ENCODE measurements at places on chromosomes 3 and 15.
A peak's percentile ranks its signal among the peaks of the same experiment; 100 is the strongest.

- DNase-seq = no peak
These were observed 436.8 kb upstream of the CNTN4 start for GRCh38 chr3:1661839-1662238.

GRCh38 chr3:94561094-94561493 lies 498.2 kb downstream of the NSUN3 start:
- no peak for DNase-seq

DNA sequence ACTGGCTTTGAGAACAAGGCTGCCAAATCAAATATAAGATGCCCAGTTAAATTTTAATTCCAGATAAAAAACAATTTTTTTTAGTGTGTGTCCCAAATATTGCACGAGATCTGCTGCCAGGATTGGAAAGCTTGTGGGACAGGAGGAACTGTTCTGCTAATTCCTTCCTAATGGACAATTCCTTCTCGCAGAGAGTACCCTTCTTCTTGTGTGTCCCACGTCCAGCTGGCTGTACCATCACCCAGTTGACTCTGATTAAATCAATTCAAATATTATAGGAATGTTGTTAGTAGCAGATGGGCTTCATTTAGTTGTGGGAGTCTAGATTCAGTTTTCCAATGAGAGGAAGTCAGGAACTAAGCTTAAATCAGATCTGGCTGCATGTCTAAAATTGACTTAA lies 347.9 kb upstream of the ATP10A start:
- no peak for DNase-seq

DNA sequence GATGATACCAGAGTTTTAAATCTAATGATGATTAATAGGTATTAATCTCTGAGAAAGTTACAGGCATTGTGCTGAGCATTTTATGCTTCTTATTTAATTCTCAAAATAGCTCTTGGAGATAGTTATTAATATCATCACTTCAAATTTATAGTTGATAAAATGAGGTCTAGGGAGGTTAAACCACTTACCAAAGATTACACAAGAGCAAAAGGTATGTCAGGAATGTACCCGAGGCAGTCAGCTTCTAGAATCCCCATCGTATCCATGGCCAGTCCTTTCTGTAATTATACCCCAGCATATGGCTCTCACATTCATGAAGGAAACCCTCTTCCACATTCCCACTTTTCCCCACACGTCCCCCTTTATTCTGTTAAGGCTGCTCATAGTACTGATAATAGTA lies 421.3 kb downstream of the PYDC2 start:
- no peak for DNase-seq

- DNase-seq = no peak
These were observed 54.7 kb upstream of the KLF13 start for GRCh38 chr15:31271711-31272557.

GRCh38 chr3:161070252-161070930 lies 34.8 kb downstream of the B3GALNT1 start:
- no peak for DNase-seq

- DNase-seq = no peak
These were observed 559 bp downstream of the SENP5 start for GRCh38 chr3:196868297-196868661.

GRCh38 chr3:11717768-11718636 lies 74.3 kb upstream of the VGLL4 start:
- DNase-seq = no peak

DNA sequence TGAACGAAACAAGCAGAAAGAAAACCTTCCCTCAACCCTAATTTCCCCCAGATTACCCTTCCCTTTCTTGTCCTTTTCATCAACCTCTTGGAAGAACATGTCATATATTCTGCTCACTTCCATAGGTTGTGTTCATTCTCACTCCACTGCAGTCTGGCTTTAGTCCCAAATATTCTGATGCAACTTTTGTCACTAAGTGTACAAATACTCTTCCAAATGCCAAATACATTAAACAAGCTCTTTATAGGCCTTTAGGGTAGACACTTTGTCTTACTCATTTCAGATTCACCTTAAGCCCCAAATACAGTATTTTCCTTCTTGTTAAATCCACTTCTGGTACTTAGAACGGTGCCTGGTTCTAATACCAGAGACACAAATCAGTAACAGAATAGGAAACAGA lies 406.5 kb upstream of the CDIN1 start:
- no peak for DNase-seq

DNA sequence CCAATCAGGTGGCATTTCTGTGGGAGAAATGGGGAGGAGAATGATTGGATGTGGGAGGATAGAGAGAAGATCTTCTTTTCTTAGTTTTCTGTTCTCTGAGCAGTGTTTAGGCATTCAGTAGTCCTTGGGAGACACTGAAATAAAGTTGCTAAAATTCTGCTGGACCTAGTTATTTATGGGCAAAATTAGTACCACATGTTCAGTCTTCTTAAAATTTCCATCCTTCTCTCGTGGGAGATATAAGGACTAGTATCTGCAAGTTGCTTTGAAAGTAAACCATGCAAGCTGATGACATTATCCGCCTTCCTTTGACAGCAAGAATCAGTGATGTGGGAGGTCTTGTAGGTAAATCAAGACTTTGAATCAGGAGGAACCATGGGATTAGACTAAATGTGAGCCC lies 19.9 kb upstream of the CHST2 start:
- no peak for DNase-seq

DNA sequence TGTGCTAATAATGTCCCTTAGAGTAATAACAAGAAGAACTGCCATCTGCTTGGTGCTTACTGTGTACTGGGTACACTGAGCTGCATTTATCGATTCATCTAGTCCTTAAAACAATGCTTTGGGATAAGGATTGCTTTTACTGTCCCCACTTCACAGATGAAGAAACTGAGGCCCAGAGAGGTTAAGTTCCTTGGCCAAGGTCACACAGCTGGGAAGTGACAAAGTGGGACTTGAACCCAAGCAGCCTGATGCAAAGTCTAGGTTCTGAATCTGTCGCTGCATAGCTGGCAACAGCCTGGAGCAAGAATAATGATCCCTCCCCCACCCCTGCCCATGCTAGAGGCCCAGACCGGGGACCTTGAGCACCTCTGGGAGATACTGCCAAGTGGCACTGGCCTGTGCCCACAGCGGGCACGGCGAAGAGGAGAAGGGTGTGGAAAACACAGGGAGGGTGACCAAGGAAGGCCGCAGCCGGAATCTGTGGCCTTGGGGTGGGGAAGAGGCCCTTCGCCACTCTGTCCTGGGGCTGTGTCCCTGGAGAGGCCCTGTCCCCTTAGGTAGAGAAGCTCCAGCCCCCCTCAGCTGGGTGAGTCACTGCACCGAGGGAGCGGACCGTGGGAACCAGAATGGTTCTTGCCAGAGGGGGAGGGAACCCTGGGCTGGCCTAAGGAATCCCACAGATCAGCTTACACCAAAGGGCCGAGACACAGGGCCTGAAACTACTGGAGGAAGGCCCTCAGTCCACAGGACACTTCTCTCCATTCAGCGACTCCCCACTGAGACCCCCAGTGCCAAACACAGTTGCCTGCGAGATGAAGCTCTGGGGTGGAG lies 3.5 kb downstream of the PLXND1 start:
- peak; percentile 95 for DNase-seq

DNA sequence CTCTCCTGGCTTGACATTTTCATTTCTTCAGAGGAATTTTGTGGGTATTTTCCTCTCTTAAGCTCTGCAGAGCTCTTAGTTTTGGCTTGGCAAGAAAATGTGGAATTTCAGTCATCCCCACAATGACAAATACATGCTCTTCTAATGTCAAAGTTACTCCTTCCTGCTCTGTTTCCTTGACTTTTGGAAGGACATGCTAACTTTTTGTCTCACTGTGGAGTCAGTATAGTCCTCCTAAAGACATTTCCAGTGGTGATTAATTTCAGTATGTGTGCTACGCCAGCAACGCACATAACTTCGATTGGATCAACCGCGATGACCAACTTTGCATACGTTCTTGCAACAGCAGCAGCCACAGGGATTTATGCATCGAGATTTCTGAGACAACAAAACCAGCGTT lies 13.3 kb downstream of the EBLN2 start:
- no peak for DNase-seq

DNA sequence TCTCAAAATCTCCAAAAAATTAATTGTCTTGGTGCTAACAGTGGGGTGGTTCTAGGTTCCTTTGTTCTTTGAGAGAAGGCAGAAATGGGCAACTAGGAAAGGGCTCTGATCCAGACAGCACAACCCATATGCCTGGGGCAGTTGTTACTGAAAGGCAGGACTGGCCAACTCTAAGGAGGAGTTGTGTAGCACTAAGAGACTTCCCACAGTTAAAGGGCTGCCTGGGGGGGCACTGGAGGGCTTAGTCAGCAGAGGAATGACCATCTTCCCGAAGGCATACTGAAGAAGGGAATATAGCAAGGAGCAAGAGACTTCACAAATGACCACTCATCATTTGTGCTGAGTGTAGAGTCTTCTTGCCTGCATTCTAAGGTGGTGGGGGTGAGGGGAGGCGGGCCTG lies 15.8 kb downstream of the ILDR1 start:
- DNase-seq = no peak

DNA sequence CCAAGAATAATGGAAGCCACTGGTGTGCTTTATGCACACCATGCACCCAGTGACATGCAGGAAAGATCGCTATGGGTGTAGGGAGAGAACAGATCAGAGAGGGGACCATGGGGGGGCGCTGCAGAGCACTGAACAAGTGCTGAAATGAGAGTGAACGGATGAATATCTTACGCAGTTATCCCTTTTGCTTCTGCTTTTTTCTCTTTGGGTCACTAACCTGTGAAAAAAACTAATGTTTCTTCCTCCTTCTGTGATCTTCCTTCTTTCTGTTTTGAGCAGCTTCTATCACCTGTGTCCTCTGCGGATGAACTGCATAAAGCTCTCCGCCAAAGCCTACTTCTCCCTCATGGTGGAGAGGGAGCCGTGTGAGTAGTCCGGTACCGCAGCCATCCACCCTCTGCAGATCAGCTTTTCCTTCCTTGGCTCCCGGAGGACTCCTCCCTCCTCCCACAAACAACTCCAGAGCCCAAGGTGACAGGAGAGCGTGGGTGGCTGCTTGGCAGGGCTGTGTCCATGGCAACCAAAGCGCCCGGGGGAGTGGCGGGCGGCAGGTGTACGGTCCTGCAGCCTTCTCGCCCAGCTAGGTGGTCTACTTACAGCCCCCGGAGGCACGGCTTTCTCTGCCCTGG lies 106.2 kb downstream of the DGKG start:
- DNase-seq = no peak

- peak; percentile 60 for DNase-seq
These were observed 110.9 kb downstream of the ASB7 start for GRCh38 chr15:100713163-100713867.

- DNase-seq = no peak
These were observed 549.2 kb upstream of the TBL1XR1 start for GRCh38 chr3:177746337-177746933.

DNA sequence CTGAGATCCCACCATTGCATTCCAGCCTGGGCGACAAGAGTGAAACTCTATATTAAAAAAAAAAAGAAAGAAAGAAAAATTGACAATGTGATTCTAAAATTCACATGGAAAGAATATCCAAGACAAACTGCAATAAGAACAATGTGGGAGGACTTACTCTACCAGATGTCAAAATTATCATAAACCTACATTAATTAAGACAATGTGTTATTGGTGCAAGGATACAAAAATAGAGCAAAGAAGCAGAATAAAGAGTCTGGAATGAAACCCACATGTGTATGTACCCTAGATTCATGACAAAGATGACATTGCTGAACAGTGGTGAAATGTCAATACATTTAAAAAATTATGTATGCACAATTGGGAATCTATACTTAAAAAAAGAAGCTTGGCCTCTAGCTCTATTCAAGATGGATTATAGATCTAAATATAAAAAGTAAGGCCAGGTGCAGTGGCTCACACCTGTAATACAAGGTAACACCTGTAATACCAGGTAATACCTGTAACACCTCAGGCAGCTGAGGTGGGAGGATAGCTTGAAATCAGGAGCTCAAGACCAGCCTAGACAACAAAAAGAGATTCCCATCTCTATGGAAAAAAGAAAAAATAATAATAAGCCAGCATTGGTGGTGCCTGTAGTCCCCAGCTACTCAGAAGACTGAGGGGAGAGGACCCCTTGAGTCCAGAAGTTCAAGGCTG lies 45.7 kb downstream of the ZBTB11 start:
- no peak for DNase-seq

- DNase-seq = no peak
These were observed 324.0 kb downstream of the TBL1XR1 start for GRCh38 chr3:176873261-176873660.

- no peak for DNase-seq
These were observed 123.3 kb upstream of the CHL1 start for GRCh38 chr3:73271-73670.

DNA sequence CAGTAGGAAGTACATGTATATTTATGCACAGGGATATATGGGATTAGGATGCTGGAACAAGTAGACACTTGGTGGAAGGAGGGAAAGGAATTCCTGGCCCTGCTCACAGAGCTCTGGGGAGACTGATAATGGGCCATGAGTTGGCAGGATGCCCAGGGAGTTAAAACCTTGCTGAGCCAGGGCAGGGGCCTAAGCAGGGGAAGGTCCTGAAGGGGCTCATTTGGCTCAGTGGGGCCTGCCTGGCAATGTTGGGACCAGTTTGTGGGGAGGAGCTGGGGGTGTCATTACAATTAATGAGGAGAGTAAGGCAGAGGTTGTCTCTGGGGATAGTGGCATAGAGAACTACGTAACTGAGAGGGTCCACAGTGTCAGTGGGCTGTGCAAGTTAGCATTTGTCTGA lies 124.2 kb upstream of the ADPGK start:
- no peak for DNase-seq

DNA sequence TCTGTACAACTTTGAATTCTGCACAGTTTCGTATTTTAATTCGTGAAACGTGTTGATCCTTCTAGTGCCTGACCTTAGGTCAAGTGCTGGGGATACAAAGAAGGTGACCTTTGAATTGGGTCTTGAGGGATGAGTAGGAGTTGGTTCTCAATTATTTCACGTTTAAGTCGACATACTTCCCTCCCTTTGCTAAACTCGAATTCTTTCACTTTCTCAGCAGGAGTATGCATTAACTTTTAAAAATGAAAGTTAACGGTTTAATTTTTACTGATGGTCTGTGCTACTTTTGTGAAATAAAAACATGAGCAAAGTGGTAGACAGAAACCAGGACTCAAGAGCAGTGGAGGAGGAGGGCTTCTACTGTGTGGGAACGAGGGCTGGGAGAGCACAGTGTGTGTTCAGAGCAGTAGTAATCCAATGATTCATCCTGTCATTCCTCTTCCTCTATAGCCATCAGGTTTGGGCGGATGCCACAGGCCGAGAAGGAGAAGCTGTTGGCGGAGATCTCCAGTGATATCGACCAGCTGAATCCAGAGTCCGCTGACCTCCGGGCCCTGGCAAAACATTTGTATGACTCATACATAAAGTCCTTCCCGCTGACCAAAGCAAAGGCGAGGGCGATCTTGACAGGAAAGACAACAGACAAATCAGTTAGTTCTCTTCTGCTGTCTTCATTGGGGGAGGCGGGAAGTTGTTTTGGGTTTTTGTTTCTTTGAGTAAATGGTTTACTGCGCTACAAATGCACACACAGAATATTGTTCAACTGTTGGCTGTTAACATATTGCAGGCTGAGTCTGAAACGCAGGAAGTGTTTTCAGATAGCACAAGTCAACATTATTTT lies 78.6 kb upstream of the TSEN2 start:
- no peak for DNase-seq

GRCh38 chr15:83323296-83323711 lies 38.8 kb upstream of the BNC1 start:
- peak; percentile 90 for DNase-seq

- DNase-seq = no peak
These were observed 398.5 kb upstream of the PROK2 start for GRCh38 chr3:72183489-72183888.

All from GM04504 (cell line).